ENCODE measurements at places on chromosomes 16 and 17. TPM values are rescaled to one million over a fixed set of nuclear protein-coding genes. Genes with fewer than 3 reads are reported as not detected.
A peak's percentile ranks its signal among the peaks of the same experiment; 100 is the strongest.

DNA sequence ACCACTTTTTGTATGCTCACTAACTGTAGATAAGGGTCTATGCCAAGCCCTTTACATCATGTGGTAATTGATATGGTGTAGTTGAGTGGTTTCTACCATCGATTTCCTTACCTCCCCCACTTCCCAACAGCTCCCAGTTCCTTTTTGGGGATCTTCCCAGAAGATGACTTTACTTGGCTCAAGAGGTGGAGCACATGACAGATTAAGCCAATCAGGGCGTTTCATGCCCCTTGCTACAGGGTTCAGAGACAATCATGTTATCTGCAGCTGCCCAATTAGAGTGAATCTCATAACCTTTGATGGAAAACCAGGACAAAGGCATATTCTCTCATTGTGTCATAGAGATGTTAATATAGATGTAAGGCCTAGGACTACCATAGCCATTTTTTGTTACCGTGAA, 16.2 kb upstream of the BMERB1 start:
- DNase-seq = no peak

DNA sequence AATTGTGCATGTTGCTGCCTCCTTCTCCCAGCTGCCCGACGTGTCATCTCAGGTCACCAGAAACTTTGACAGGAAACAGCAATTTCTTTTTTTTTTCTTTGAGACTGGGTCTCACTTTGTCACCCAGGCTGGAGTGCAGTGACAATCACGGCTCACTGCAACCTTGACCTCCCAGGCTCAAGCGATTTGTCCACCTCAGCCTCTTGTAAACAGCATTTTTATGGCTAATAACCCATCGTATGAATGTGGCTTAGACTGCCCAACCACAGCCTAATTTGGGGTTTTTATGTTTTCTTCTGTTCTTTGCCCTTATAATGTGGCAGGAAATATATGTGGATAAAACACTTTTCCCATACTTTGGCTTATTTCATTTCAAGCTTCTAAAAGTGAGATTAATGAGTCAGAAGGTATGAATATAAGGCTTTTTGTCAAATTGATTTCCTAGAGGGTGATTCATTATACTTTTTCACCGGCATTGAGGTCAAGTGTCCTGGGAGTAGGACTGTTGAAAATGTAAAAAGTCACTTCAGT, 31.0 kb upstream of the SLC5A10 start:
- DNase-seq = no peak

DNA sequence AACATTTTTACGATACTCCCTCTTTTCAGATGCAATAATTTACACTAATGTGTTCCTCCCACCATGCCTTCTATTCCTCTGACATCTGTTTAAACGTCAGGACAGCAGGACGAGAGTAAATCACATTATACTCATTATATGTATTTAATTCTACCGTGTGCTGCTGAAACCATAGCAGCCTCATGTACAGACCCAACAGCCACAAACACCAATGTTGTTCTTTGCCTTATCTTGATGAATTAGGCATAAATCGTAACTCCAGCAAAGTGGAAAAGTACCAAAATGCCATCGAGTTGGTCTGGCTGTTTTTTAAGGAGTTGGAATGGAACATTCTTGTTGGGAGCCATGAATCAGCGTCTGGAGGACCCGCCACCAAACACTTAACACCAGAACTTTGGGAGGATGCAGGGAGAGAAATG, 82.9 kb upstream of the FOXF1 start:
- no peak for DNase-seq

Gene ATP5PD
- total RNA-seq = 81.6 TPM

GRCh38 chr17:40778461-40778860, 3.9 kb downstream of the KRT27 start:
- DNase-seq = no peak

DNA sequence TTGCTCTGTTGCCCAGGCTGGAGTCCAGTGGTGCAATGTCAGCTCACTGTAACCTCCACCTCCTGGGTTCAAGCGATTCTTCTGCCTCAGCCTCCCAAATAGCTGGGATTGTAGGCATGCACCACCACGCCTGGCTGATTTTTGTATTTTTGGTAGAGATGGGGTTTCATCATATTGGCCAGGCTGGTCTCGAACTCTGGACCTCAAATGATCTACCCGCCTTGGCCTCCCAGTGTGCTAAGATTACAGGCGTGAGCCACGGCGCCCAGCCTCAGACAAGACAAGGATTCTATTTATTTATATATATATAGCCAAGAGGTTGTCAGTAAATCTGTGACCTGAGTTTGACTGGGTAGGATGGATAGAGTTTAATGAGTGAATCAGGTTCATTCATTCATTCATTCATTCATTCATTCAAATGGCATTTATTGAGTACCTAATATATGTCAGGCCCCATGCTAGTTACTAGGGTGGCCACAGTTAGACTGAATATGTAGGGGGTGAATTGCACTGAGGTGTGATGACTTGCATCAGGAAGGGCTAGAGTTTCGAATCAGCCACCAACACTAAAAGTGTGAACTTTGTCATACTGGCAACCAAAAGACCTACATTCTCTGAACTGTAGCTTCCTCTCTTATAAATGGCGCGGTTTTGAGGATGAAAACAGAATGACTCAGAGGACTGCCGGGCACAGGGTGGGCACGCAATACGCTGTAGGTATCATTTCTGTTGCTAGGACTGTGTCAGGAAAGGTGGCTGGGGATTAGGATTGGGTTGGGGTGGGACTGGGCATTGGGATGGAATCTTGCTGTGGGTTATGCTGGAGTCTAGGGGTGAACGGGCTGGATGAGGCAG, 37.8 kb downstream of the ITGAE start:
- no peak for DNase-seq

GRCh38 chr16:25691519-25692091, at the start of gene HS3ST4:
HS3ST4 (plus strand) TSS chr16:25691959.
- no peak for DNase-seq

DNA sequence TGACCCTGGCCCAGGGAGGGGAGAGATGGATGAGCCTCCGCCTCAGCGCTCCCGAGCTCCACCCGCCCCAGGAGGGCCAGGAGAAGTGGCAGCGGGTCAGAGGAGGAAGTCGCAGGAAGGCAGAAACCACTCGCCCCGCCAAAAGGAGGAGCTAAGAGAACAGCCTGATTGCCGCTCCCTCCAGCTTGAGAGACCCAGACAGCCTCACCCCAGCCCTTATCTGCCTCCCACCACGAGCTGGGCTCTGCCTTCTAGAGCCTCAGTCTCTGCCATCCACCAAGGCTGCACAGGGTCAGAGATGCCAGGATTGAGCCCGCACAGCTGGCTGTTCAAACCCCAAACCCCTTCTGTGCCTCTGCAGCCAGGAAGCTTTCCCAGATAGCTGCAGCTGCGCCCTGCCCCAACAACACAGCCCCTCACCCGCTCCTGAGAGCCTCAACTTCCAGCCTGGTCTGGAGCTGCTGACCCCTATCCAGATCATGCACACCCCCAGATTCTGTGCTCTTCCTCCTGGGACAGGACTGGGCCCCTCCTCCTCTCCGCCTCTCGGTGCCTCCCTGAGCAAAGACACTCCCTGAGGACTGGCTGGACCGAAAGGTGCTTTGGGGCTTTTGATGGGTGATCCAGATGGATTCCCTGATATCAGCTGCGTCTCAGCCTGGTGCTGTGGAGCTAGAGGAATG, 1.0 kb upstream of the ATP2A3 start:
- peak; percentile 82 for DNase-seq

DNA sequence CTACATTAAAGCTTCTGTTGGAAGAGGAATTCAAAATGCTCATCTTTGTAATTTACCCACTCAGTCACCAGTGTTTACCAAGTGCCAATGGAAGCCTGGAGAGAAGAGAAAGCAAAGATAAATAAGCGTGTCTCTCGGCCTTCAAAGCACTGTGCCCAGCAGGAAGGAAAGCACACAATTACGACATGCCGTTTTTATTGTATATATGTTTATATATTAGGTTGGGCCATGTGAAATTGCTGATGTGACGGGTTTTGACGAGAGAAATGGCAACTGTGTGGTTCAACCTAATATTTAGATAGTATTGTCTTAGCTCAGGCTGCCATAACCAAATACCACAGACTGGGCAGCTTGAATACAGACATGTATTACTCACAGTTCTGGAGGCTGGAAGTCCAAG, 79.3 kb upstream of the HSBP1 start:
- no peak for DNase-seq

Gene HBA2
- total RNA-seq = 2.5 TPM

DNA sequence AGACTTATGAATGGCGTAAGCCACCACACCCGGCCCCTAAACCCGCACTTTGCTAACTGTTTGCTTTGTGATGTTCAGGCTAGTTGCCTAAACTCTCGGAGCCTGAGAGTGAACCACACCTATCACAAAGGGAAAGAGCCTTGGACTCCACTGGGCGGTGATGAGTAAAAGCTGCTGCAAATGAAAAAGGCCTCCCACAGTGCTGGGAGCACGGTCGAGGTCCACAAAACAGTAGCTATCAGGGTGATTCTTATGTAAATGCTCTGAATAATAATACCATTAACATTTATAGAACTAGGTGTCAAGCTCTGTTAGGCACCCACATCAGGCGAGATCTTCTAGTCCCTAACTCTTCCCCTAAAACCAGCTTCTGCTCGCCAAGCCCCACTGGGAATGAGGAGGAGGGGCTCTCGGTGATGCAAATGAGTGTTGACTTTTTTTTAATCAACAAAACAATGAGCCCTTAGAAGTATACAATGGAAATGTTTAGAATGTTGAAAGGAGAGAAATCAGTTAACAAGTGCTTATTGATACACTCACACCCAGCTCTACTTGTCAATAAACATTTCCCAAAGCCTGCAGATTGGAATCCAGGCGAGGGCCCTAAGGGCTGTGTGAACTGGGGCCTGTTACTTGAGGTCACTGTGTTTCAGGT, 19.8 kb downstream of the FBRS start:
- no peak for DNase-seq

DNA sequence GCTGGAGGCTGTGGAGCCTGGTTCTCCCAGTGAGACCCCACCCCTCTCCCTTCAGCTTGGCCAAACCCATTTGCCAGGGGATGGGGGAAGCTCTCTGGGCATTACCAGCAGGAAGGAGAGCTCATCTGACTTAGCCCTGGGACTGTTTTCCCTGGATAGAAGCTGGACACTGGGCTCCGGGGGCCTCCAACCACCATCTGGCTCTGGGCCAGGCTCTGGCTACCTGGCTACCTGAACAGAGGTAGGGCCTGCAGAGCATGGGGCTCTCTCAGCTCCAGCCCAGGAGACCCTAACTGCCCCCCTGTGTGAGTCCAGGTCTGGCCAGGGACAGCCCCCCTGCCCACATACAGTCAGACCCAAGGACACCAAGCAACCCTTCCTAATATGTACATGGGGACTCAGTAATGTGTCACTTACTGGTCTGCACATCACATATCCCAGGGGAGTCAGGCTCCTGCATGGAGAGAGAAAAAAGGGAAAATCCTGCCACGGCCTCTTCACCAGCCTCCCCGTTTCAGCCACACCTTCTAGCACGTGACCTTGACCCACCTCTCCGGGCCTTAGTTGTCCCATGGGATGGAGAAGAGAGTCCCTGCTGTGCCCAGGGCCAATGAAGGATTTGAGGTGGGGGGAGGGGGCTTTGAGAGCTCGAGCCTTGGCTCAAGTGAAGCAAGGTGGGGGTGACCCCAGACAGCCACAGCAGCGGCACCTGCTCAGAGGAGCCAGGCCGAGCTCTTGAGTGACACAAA, 13.8 kb downstream of the CNGB1 start:
- no peak for DNase-seq

DNA sequence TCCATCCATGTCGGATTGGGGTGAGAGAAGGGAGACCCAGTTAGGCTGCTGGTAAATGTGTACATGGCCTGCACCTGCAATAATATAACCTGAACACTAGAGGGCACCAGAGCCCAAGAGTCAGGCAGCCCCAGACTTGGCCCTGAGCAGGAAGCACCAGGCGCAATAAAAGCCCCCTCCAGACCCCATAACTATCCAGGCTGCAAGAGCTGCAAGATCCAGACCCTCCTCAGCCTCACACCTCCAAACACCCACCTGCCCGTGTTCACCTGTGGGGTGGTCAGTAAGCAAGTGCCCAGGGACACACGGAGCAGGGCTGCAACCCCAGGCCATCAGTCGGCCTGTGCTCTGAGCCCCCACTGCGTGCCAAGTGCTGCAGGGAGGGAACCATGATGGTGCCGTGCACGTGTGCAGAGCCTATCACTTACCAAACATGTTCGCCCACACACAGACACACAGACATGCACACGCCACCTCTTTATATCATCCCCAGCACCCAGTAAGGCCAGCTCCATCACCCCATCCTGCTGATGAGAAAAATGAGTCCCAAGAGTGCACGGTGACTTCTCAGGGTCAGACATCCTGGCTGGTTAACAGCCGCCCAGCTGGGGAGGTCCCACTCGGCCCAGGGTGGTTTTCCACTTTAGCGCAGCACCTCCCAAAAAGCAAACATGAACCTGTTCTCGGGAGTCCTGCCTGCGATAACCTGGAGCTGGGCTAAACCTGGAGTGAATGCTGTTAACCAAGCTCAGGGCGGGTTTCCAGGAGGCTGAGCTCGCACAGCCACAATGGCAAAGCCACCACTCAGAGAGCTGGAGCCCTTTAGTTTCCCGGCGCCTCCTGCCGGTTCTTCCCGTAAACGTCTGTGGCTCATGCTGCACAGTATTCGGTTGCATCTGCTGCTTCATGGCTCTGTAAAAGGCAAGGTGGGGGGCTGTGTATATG, 439.8 kb downstream of the SOX9 start:
- peak; percentile 63 for DNase-seq

DNA sequence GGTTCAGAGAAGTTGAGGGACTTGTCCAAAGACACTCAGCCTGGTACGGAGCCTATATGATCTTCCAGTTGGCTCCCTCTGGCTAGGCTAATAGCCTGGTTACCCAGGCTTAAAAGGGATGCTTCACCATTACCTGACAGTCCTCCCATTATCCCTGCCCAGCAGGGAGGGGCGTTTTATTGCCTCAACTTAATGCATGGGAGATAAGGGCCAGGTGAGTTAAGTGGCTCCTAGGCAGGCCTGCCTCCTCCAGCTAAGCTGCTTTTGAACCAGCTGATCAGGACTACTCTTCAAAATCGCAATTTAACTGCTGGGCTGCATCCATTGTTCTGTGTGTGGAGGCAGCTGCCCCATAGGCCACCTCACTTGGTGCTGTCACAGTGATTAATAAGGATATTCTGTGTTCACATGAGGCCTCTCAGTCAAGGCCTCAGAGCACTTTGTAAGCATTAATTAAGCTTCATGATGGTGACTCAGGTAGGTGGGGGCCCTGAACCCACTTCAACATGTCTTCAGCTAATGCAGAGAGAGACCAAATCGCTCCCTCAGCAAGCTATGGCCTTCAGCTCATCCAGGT, 27.9 kb downstream of the SMPD3 start:
- DNase-seq = no peak

- peak; percentile 20 for DNase-seq
These were observed 28.3 kb downstream of the VPS35L start for GRCh38 chr16:19583665-19584300.

DNA sequence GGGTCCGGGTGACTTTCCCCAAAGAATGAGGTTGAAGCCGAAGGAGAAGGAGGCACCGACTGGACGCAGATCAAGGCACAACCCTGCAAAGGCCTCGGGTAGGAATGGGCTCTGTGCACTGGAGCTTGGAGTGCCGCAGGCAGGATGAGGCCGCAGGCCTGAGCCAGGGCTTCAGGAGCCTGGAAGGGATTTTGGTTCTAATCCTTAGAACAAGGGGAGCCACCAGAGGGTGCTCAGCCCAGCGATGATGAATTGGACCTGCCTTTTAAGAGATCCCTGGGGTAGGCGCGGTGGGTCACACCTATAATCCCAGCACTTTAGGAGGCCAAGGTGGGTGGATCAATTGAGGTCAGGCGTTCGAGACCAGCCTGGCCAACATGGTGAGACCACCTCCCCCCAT, 8.1 kb downstream of the CIBAR2 start:
- DNase-seq = no peak

Data from pancreas (tissue), 10 donors.